ENCODE measurements at places on chromosomes 5 and 9.

GRCh38 chr9:1878811-1879210 is 136.3 kb upstream of the SMARCA2 start:
- DNase-seq: no peak

DNA sequence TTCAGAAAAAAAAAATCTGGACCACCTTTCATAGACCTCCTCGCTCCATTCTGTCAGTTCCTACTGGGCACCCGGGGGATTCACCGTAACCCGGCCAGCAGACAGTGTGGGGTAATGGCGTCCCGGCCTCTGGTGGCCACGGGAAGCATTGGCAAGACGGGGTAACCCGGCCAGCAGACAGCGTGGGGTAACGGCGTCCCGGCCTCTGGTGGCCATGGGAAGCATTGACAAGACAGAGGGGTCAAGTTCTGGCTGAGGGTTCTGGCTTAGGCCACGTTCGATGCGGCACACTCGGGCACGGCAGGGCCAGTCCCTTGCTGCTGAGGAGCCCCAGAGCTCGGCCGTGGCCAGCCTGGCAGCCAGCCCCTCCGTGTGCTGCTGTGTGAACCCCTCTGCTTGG is 116.2 kb upstream of the RAPGEF1 start:
- DNase-seq: no peak

GRCh38 chr5:125848751-125849150 is 574.5 kb upstream of the GRAMD2B start:
- DNase-seq: no peak

- no peak for DNase-seq
These were observed 65.1 kb downstream of the GRIA1 start for GRCh38 chr5:153555420-153556114.

All from cerebellar nuclear complex (tissue), 1 donor.